ENCODE measurements at places on chromosomes 1 and 21.

DNA sequence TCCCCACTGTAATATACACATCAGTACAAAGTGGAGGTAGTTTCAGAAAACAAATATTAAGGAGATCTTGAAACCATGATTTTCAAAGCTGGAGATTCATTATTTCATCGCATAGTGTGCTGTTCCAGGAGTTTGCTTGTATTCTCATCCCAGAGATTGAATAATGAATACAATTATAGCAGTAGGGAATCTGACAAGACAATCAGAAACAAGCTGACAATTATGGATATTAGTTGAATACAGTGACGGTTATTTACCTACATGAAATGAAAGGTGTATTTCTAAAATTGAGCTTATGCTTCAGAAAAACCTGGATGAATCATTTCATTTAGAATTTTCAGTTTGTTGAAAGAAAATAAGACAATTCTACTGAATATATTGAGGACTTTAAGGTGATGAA lies 2119.0 kb downstream of the MRPL39 start:
- no peak for DNase-seq

DNA sequence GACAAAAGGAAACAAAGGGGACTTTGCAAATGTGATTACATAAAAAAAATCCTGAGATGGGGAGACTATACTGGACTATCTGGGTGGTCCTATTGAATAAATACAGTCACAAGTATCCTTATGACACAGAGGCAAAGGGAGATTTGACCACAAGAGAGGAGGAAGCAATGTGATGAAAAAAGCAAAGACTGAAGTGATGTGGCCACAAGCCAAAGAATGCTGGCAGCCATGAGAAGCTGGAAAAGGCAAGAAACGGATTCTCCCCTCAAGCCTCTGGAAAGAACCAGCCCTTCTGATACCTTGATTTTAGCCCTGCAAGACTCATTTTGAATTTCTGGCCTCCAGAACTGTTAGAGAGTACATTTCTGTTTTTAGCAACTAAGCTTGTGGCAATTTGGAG lies 36.4 kb downstream of the OLFML2B start:
- DNase-seq = no peak

GRCh38 chr1:152654110-152654509 lies 9.1 kb upstream of the LCE2D start:
- DNase-seq = no peak

DNA sequence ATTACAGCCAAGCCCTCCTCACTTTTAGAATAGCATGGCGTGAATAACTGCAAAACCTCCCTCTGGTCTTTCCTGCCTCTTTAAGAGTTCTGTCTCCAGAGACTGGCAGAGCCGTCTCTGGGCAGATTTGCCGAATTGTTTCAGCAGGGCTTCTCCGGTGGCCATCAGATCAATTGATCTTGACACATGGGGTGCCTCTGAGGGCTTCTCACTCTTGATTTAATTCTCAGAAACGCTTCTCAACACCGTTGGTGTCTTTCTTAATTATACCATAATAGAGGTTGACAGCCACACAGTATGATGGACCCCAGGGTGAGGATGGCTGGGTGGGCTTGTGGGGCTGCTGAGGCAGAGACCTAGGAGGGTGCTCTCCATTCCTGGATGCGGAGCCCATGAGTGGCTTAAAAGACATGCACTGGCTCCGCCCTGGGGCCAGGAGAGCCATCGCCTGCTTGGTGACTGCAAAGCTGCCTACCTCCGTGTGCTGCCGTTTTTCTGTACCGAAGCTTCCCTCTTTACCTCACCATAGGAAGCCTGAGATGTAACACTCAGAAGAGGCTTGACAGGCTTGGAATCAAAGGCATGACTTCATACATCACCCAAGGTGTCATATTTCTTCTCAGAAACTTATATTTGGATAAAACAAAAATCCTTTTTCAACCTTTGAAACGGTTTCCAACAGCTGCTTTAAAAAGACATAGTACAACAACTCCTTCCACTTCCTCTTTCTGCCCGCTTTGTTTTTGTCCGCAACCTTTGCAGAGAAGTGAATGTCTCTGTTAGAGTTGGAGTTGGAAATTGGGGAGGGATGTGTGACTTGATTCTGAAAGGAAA lies 82.9 kb downstream of the GALNT2 start:
- no peak for DNase-seq

DNA sequence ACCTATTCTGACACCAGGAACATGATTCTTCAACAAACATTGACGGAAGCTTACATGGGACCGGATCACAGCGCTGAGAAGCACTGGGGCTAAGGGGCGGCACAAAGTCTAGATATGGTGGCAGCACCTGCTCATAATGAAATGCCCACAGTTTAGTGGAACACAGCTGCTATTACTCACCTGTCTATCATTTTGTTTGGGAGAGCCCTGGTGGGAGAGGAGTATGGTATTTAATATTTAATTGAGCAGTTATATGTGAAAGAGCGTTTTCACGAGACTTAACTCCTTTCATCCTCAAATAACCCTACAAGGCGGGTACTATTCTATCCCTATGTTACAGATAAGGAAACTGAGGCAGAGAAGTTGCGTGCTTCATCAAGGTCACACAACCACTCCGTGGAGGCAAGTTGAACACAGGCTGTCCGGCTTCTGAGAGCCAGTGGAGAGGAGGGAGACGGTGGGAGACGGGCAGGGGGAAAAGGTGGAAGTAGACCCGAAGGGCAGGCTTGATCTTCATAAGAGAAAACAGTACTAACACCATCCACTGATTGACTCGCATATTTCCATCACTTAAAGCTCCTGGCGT lies 790 bp upstream of the TSNAX start:
- DNase-seq = no peak

GRCh38 chr1:235745503-235746136 lies 96.0 kb upstream of the GNG4 start:
- no peak for DNase-seq

- no peak for DNase-seq
These were observed 177.2 kb downstream of the PLPPR4 start for GRCh38 chr1:99441299-99442095.

- peak; percentile 19 for DNase-seq
These were observed 40.9 kb upstream of the TMEM52 start for GRCh38 chr1:1959840-1960479.

GRCh38 chr1:2294033-2294724 lies 66.1 kb downstream of the SKI start:
- DNase-seq = no peak

DNA sequence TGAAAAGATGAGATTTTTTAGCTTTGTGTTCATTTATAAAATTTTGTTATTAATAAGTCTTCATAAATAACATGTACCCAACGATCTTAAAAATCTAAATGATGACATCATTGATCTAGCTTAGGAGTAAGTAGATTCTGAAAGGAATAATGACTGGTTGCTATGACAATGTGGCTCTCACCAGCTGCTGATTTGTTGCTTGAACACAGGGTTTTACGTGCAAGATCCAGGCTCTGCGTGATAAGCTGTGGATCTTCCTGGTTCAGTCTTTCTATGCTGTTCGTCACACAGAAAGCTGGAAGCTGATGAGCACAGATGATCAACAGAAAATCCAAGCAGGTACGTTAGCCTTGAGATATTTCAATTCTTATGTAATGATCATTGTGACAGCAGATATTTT lies 49.1 kb upstream of the C1orf146 start:
- DNase-seq = no peak

- DNase-seq = no peak
These were observed 7.3 kb upstream of the TAGLN2 start for GRCh38 chr1:159932296-159933285.

GRCh38 chr1:97920276-97920831 lies 480 bp downstream of the DPYD start:
- DNase-seq = no peak

GRCh38 chr21:46024141-46024540 lies 42.6 kb downstream of the COL6A1 start:
- no peak for DNase-seq

- DNase-seq = no peak
These were observed 36.6 kb upstream of the CACHD1 start for GRCh38 chr1:64433308-64433707.

GRCh38 chr1:230517326-230517725 lies 91.2 kb upstream of the PGBD5 start:
- no peak for DNase-seq

- no peak for DNase-seq
These were observed 15.6 kb downstream of the PLPPR5 start for GRCh38 chr1:98988904-98989555.

DNA sequence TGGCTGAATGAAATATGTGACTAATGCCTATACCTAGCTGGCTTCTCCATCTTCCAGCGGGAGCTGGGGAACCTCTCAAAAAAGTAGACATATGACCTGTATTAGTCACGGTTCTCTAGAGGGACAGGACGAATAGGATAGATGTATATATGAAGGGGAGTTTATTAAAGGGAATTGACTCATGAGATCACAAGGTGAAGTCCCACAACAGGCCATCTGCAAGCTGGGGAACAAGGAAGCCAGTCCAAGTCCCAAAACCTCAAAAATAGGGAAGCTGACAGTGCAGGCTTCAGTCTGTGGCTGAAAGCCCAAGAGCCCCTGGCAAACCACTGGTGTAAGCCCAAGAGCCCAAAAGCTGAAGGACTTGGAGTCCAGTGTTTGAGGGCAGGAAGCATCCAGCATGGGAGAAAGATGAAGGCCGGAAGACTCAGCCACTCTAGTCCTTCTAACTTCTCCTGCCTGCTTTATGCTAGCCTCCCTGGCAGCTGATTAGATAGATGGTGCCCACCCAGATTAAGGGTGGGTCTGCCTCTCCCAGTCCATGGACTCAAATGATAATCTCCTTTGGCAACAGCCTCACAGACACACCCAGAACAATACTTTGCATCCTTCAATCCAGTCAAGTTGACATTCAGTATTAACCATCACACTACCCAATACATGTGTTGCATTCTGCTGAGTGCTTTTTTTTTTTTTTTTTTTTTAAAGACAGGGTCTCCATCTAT lies 19.6 kb downstream of the OLIG1 start:
- DNase-seq = no peak

GRCh38 chr1:216700779-216701178 lies 22.4 kb downstream of the ESRRG start:
- DNase-seq = no peak

DNA sequence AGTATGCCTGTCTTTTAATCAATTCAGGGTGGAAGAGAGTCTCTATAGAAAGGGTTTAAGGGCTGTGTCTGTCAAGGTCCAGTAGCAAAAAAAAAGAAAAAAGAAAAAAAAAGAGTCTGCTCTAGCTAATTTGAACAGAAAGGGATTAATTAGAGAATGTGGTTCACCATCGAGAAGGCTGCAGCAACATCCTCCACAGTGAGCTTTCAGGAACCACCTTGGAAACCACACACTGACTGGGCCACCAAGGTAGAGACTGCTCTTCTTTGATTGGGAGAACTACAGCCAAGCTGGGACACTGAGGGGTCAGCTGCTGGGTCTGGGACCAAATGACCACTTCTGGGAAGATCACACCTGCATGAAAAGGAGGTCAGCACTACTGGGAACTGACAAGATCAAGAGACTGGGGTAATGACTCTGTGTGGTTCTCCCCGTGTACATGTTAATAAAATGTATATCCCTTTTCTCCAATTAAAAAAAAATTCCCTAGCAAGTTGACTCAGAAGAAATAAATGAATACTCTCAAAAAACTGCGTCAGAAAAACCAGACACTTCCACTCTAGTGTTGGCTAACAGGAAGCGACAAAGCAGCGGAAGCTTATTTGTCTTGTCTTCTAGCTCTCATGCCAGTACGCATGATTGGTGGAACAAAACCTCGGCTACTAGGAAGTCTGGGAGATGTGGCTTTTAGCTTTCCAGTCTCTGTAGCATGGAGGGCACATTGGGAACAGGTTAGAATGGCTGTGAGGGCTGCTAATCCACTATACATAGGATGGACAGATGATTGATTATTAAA lies 60.0 kb upstream of the IVNS1ABP start:
- DNase-seq = no peak

DNA sequence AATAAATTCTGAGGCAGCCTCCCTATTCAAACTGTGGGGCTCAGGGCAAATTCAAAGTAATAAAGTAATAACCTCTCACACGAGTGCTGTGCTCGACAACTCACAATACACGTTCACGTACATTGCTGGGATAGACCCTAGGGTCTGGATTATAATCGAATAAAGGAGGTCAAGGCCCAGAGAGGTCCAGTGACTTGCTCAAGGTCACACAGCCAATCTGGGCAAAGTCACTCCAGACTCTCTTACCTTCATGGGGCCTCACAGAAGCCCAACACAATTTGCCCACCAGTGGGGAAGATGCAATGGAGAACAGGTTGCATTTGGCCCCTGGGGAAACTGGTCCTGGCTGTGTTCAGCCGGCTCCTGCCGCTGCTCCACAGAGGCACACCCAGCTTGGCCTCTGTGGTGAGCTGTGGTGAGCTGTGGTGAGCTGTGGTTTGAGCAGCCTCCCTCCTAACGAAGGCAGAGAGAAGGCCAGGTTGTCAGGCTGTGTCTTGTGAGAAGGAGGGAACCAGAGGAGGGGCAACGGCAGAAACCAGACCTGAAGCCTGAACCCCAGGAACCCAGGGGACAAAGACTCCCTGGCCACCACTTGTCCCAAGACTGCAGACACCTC lies 35.1 kb downstream of the NUAK2 start:
- peak; percentile 11 for DNase-seq

DNA sequence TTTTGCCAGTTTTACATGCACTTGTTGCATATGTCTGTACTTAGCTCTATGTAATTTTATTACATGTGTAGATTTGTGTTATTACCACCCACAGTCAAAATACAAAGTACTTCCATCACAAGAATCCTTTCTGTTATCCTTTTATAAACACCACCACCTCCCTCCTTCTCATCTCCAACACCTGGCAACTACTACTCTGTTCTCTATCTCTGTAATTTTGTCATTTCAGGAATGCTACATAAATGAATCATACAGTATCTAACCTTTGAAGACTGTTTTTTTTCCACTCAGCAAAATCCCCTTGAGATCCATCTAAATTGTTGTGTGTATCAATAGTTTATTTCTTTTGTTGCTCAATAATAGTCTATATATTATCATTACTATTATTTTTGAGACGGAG lies 64.5 kb upstream of the COP1 start:
- DNase-seq = no peak

DNA sequence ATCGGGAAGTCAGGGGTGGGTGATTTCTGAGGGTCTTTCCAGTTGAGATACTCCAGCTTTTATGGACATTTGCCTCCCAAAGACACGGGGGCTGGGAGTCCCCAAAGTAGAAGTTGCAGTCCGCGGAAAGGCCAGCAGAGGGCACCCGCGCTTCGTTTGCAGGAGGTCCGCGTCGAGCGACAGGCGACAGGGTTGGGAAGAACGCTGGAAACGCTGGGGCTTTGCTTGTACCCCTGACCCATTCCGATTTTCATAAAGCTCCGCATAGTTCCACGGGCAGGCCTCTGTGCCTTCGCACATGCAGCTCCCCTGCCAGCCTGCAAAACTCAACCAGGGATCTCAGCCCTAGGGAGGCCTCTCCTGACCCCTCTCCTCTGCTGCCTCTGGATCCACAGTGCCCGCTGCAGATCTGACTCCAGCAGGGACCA lies 44.2 kb upstream of the LAPTM5 start:
- peak; percentile 43 for DNase-seq

- no peak for DNase-seq
These were observed 35.2 kb downstream of the PTBP2 start for GRCh38 chr1:96756789-96757188.

DNA sequence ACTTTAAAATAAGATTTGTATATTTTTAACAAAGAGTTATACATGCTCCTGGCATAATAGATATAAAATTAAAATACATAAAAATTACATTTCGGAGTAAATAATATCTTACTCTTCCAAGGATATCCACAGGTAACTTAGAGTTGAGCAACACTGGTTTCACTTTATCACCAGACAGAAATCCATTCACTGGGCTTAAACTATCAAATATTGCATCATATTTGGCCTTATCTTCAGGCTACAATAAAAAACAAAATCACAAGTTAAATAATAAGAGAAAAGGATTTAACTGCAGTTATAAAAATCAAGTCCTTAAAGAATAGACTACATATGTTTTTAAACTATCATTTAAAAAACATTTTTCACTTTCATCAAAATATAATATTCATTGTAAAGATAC lies 55.5 kb downstream of the EPS15 start:
- DNase-seq = no peak
